Frontal cortex (tissue), 4 donors: ENCODE measurements at places on chromosomes 16 and 17. TPM values are rescaled to one million over a fixed set of nuclear protein-coding genes. Genes with fewer than 3 reads are reported as not detected.

Gene RNF213
- total RNA-seq, result 12.2 TPM

Gene TSNAXIP1
- 4.5 TPM for total RNA-seq

Gene DHRS7C
- not detected for total RNA-seq

DNA sequence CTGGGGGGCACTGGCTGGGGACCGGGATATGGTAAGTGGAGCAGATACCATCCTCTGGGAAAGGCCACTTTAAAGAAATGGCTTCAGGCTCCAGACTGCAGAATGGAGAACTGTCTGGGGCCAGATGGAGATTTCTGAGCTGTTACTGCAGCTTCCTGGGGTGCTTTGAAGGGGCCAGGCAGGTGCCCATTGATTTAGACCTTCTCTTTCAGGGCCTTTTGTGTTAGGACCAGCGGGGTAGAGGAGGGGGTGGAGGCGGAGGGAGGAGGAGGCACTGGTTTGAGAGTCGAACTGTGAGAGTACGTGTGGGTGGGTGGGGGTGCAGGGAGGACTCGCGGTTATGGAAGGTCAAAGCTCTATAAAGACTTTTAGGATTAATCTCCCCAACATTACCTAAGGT lies 11.4 kb downstream of the NECAB2 start:
- DNase-seq, result no peak

DNA sequence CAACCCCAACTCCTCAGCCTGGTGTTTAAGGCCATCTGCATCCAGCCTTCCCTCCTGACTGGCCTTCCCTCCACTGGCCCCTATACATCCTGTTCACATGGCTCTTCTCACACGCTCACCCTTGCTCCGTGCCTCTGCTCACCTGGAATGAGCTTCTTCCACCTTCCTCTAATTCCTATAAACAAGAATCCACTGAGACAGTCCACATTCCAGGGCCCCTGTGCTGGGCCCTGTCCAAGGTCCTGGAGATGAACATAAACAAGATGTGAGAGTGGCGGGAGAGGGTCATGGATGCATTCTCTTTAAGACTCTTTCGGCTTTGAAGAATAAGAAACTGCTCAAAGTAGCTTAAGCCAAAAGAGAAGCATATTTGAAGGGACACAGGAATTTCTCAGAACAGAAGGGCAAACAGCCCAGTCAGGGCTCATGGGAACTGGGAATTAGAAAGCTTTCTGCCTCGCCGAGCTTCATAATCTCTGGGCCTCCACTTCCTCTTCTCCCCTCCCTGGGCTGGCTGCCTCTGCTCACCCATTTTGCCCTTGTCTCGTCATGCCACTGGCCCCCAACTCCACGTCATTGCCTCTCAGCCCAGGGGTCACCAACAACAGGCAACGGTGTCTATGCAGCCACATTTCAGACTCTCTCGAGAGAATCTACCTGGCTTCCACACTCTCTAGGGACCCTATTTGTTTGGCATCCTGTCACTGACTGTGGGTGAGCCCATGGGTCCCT lies 13.5 kb downstream of the SPPL2C start:
- DNase-seq, result no peak

DNA sequence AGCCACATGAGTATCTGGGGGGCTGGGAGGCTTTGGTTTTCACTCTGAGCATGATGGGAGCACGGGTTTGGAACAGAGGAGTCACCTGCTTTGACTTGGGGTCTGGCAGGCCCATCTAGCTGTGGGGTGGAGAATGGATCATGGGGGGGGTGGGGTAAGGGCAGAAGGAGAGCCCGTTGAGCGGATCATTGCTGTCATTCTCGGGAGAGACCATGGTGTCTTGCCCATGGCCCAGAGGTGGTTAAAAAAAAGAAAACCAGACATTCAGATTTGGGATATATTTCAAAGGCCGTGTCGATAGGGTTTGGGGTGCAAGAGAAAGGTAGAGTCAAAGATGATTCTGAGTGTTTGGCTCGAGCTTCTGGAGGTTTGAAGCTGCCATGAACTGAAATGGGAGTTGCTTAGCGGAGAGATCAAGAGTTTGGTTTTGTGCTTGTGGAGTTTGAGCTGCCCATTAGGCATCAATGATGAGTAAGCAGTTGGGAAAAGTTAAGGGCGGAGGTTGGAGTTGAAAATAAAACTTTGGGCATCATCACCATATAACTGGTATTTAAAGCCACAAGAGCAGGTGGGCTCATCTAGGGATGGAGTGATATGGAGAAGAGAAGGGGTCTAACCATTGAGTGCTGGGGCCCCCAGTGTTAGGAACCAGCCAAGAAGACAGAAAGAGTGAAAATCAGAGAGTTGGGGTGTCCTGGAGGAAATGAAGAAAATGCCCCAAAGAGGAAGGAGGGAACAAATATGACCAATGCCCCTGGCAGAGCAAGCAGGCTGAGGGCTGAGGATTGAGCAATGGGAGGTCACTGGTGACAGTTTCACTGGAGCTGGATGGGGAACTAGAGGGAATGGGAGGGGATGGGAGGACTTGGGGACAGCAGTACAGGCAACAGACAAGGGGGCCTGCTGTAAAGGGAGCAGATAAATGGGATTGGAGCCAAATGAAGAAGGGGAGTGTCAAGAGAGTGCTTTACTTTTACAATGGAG lies 1.9 kb downstream of the NOD2 start:
- DNase-seq, result no peak

GRCh38 chr16:74846714-74847113 lies 72.1 kb upstream of the FA2H start:
- no peak for DNase-seq

DNA sequence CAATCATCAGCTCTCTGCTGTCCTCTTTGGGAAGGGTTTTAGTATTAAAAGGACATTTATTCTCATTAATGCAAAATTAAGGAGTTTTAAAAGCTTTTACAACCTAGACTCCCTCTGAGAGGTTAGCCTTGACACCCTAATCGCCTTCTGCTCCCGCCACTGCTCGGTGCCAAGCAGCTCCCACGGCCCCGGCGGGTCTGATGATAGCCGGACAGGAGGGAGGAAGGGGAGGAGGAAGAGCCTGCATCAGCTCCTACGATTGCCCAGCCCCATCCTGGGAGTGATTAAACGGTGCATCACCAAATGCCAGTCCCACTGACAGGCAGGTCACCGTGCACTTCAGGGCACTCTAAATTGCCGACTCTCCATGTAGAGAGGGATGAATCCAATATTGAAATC lies 8.3 kb downstream of the SHPK start:
- DNase-seq, result no peak

- no peak for DNase-seq
Measured at GRCh38 chr17:14747603-14747950, 446.7 kb downstream of the HS3ST3B1 start.

GRCh38 chr16:9419161-9419560 lies 327.7 kb downstream of the HAPSTR1 start:
- DNase-seq, result no peak

DNA sequence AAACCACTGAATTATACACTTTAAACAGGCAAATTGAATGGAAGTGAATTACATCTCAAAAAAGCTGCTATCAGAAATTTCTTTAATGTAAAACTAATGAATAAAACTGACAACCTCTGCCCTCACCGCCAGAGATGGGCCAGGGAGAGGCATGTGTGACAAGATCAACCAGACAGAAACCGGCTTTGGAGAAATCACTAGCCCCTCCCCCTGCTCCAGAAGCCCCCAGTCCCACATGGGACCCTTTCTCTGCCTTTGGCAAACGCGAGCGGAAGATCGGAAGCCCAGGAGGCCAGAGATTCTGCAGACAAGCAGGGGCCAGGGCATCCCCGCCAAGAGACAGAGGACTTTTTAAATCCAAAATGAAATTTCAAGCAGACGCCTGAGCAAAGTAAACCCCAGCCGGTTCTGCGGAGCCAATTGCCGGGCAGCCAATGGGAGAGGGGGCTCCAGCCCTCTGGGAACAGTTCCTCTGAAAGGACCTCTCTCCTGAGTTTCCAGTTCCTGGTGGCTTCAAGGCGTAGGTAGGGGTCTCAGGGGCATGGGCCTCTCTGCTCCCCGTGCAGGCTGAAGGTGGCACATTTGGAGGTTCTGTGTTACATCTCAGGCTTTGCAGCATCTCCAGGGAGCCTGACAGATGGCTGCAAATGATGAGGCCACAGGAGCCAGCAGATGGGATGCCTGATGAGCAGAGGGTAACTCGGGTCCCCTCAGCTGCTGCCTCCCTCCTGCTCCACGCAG lies 118.1 kb downstream of the GSG1L start:
- DNase-seq, result no peak

GRCh38 chr17:12745486-12745885 lies 43.8 kb upstream of the ARHGAP44 start:
- DNase-seq, result no peak

DNA sequence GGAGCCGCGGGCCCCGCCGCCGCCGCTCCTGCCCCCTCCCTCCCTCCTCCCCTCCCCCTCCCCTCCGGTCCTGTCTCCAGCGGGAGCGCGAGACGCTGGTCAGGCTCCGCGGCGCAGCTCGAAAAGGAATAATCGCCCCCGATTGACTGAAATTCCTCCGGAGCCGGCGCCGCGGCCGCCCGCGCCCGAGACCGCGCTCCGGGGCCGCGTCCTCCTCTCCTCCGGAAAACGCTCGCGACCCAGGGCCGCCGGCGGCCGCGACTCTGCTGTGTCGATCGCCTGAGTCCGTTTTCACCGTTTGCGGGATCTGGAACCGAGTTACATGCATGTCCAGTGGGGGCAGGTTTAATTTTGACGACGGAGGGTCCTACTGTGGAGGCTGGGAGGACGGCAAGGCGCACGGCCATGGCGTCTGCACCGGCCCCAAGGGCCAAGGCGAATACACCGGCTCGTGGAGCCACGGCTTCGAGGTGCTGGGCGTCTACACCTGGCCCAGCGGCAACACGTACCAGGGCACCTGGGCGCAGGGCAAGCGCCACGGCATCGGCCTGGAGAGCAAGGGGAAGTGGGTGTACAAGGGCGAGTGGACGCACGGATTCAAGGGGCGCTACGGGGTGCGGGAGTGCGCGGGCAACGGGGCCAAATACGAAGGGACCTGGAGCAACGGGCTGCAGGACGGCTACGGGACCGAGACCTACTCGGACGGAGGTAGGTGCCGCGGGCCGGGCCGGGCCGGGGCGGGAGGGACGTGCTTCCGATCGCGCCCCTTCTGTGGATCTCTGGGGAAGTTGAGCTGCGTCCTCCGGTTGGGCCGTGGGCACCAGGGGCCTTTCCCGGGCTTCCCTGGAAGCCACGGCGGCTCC lies 744 bp downstream of the JPH3 start:
- no peak for DNase-seq

DNA sequence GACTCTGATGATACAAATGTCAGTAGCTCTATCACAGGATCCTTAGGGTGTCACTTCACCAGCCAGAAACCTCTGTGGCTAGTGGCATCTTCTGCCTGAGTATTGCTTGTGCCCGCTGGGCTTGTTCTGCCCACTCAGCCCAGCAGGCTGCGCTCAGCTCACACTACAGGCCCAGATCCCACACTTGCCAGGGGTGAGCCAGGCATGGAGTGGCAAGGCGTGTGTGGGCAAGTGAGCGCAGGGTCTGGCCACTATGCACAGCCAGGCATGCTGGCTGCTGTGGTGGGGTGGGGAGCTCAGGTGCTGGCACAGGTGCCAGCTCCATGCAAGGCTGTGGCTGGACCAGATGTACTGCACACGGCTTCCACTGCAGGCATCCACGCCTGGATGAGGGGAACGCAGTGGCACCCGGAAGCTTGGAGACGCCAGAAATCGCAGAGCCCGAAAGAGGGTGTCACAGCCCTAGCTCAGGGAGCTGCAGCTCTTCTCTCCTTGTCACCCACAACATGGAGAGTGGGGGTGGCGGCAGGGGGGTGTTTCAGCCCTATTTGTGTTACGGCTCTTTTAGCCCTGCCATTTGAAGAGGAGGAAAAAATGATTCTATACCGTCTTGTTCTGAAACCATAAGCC lies 10.2 kb downstream of the CFAP97D1 start:
- no peak for DNase-seq

GRCh38 chr17:81956607-81957589 lies 4.1 kb downstream of the NOTUM start:
- DNase-seq, result no peak

GRCh38 chr17:36055921-36056520 lies 8.1 kb upstream of the CCL18 start:
- DNase-seq, result no peak

DNA sequence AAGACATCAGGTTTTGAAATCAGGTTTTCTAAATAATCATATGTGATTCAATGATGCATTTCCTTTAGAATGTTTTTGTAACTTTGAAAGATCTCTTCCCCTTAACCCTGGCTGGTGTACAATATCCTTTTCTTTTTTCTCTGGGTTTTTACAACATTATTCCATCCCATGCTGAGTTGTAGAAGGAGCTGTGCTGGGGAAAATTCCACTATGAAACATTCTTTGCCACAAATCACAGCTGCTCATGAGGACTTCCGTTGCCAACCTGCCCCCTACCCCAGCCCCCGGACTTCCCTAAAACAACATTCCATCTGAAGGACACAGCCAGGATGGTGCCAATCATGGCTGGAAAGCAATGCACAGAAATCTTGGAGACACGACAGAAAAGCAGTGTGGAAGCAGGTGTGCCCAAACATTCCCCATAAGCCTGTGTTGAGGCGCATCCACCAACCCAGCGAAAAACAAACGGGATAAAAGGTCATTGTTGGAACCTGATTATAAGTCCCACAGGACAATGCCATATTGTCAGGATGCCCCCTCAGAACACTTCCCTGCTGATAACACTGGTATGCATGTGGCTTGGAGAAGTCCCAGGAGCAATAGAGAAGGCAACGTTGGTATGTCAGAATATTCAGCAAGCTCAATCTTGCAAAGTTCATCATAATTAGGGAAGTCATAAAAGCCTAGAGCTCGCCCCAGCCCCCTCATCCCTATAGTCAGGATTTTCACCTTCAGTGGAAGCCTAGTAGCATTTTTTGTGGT lies 475.0 kb downstream of the HS3ST3B1 start:
- no peak for DNase-seq
